ENCODE measurements at places on chromosomes 7 and 10.

DNA sequence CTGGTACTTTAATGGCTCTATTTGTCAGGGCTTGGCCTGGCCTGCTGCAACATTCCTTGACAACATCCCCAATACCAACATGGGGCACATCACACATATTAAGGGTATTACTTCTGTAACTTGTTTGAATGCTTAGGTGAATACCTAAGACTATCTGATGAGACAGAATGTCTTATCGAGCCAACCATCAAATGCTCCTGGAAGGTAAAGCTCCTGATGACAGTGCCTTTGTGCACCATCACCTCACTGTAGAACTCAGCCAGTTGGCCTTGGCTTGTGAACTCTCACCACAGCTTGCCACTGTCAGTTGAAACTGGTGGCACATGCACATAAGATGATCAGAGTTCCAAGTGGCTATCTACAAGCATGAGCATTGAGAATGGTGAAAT is 3.7 kb upstream of the MYO1G start:
- peaks cover 71% of the 10 kb centered on the region for H3K4me1 ChIP-seq
- DNase-seq = no peak
- peak overlapping the region; percentile 100 for H3K4me3 ChIP-seq
- H3K36me3 ChIP-seq = peaks cover 64% of the 10 kb centered on the region

GRCh38 chr10:73131301-73131700 is 21.0 kb downstream of the NUDT13 start:
- H3K4me1 ChIP-seq = no peaks in the 10 kb centered on the region
- H3K36me3 ChIP-seq = peaks cover 37% of the 10 kb centered on the region
- no peak overlapping the region for H3K4me3 ChIP-seq
- no peak overlapping the region for H3K27ac ChIP-seq
- no peaks in the 10 kb centered on the region for H3K27me3 ChIP-seq

DNA sequence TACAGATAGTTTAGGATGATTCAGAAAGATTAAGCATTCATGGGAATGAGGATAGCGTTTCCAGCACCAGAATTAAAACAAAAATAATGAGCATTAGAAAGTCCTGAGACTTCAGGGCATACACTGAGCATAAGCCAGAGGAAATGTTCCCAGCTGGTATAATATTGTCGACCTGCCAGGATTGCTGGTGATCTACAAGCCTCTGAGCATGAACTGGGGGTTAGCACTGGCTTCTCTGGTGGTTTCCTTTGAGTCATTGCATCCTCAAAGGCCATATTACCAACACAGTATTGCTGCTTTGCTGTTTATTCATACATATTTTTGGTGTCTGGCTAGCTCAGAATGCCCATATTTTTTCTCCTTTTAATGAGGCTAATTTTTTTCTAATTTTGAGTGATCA is 10.7 kb upstream of the ATRNL1 start:
- DNase-seq = no peak
- no peaks in the 10 kb centered on the region for H3K4me1 ChIP-seq
- peaks cover 15% of the 10 kb centered on the region for H3K27me3 ChIP-seq
- H3K4me3 ChIP-seq = no peak overlapping the region

- peak overlapping the region; percentile 20 for H3K27ac ChIP-seq
- H3K4me3 ChIP-seq = no peak overlapping the region
- H3K36me3 ChIP-seq = no peaks in the 10 kb centered on the region
- H3K4me1 ChIP-seq = peaks cover 12% of the 10 kb centered on the region
- H3K27me3 ChIP-seq = peaks cover 44% of the 10 kb centered on the region
- no peak for DNase-seq
Measured at GRCh38 chr10:48638739-48639527, 34.1 kb upstream of the ARHGAP22 start.

DNA sequence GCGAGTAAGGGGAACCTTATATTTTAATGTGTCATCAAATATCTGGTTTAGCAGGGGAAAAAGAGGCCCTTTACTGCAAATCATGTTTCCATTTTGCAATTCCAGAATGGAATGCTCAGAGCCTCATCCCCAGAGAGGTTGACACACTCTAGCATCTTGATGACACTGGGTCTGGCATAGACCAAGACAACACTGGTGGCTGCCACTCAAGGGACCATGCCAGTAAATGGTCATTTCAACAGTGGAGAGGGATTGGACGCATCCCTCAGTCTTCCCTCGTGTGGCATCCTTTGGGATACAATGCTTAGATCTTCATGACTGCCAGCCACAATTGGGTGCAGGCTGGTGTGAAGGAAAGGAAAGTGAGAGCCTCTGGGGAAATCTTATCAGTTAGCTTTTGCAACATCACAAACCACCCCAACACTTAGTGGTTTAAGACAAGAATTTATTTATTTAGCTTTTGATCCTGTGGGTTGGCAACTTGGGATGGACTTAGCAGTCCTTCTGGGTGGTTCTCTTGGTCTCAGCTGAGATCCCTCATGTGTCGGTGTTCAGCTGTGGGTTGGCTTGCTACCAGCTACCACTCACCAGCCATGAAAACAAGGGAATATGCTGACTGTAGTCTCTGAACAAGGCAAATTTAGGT is 21.6 kb downstream of the TACC2 start:
- no peak overlapping the region for H3K27ac ChIP-seq
- peaks cover 17% of the 10 kb centered on the region for H3K27me3 ChIP-seq
- H3K4me3 ChIP-seq = no peak overlapping the region
- no peaks in the 10 kb centered on the region for H3K36me3 ChIP-seq
- no peaks in the 10 kb centered on the region for H3K4me1 ChIP-seq

DNA sequence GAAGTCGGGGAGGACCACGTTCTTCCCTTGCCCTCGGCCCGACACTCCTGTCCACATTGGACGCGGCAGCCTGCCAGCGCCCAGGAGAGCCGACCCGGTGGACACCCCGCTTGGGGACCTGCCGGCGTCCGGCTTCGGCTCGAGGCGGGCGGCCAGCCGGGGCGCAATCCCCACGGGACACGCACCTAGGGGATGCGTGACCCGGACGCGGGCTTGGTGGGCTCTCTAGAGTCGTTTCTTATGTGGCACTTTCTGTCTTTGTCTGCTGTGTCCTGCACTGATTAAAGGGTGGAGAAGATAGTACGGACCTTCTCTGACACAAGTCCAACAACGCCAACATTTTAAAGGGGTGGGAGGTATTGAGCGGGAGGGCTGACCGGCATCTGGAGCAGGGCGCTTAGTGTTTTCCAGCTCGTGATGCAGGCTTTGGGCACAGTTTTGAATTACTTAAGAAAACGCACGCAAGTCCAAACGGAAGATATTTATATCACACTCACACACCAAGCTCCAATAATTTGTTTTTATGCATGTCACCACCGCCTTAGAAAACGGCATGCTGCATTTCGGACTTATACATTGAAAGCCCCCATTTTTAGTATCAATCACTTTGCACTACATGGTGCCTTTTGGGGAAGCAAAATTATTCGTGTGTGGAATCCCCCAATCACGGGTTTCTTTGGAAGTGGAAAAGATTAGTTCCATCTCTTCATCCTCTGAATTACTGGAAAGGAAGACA is 3.9 kb upstream of the SPAG6 start:
- H3K27ac ChIP-seq = no peak overlapping the region
- peaks cover 78% of the 10 kb centered on the region for H3K27me3 ChIP-seq
- H3K4me1 ChIP-seq = peaks cover 49% of the 10 kb centered on the region
- peaks cover 14% of the 10 kb centered on the region for H3K36me3 ChIP-seq

DNA sequence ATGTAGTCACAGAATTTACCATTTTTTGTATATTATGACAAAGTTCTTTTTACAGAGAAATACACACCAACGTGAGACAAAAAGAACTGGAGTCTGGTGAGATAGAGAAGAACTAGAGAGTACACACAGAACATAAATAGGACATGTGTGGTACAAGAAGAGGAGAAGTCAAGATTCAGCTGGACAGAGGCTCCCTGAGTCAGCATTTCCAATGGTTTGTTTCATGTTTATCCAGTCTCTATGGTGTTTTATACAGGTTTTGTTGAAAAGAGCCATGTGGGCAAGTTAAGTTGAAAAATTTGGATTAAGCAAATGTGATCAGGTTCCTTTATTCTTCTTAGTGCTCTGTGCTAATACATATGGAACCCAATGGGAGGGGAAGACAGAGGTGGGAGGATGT is 105.5 kb upstream of the AKR1E2 start:
- H3K36me3 ChIP-seq = no peaks in the 10 kb centered on the region
- H3K4me3 ChIP-seq = no peak overlapping the region

GRCh38 chr7:147607157-147607800 is 983.3 kb upstream of the C7orf33 start:
- no peaks in the 10 kb centered on the region for H3K27me3 ChIP-seq
- H3K27ac ChIP-seq = no peak overlapping the region
- H3K4me1 ChIP-seq = no peaks in the 10 kb centered on the region
- no peak for DNase-seq

DNA sequence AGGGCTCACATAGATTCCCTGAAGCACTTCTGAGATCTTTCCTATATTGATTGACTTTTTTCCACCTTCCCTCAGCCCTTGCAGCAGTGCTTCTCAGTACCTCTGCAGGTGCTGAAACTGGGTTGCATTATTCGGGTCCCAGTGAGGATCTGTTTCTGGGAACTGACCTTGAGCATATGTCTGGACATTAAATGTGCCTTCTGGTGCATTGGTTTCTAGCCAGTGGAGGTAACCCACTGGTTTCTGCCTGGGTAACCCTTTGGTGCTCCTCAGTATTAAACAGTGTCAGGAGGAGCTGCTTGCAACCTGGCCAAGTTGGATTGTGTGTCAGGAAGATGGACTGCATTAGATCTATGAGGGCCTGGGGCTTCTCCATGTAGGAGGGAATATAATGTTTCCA is 213.3 kb upstream of the KCND2 start:
- no peaks in the 10 kb centered on the region for H3K36me3 ChIP-seq
- H3K27me3 ChIP-seq = no peaks in the 10 kb centered on the region
- H3K4me3 ChIP-seq = no peak overlapping the region
- no peak for DNase-seq

- no peak for DNase-seq
- H3K4me3 ChIP-seq = no peak overlapping the region
- H3K36me3 ChIP-seq = no peaks in the 10 kb centered on the region
Measured at GRCh38 chr7:12178317-12178716, 32.8 kb upstream of the TMEM106B start.

GRCh38 chr10:132879408-132880127 is 62.8 kb downstream of the CFAP46 start:
- no peaks in the 10 kb centered on the region for H3K36me3 ChIP-seq
- no peak for DNase-seq
- no peak overlapping the region for H3K27ac ChIP-seq
- no peak overlapping the region for H3K4me3 ChIP-seq
- H3K4me1 ChIP-seq = no peaks in the 10 kb centered on the region

DNA sequence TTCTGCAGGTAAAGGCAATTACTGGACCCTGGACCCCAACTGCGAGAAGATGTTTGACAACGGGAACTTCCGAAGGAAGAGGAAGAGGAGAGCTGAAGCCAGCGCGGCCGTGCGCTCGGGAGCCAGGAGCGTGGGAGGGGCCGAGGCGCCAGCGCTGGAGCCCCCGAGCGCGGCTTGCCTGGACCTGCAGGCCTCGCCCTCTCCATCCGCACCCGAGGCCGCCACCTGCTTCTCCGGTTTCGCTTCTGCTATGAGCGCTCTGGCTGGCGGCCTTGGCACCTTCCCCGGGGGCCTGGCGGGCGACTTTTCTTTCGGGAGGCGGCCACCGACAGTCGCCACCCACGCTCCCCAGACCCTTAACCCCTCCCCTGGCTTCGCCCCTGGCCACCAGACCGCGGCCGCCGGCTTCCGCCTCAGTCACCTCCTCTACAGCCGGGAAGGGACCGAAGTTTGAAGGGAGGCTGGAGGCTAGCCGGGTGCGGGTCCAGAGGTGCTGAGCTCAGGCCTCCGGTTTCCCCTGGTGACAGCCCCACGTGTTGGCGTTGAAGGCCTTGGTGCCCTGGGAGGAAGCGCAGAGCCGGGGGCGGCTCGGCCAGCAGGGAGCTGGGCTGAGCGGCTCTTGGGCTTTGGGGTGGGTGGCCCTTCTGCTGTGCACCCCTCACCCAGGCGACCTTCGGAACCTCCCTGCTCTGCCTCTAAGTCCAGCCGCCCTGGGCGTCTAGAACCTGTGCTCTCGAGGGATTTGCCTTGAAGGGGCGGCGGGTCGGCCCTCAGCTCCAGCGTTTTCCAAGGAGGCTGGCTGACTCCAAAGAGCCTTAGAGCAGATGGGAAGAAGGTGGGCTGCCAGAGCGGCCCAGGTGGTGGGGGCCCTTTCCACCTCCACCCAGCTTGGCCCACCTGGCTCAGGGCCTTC is 1.8 kb downstream of the FOXI2 start:
- no peaks in the 10 kb centered on the region for H3K4me1 ChIP-seq
- no peak overlapping the region for H3K27ac ChIP-seq
- H3K36me3 ChIP-seq = no peaks in the 10 kb centered on the region

DNA sequence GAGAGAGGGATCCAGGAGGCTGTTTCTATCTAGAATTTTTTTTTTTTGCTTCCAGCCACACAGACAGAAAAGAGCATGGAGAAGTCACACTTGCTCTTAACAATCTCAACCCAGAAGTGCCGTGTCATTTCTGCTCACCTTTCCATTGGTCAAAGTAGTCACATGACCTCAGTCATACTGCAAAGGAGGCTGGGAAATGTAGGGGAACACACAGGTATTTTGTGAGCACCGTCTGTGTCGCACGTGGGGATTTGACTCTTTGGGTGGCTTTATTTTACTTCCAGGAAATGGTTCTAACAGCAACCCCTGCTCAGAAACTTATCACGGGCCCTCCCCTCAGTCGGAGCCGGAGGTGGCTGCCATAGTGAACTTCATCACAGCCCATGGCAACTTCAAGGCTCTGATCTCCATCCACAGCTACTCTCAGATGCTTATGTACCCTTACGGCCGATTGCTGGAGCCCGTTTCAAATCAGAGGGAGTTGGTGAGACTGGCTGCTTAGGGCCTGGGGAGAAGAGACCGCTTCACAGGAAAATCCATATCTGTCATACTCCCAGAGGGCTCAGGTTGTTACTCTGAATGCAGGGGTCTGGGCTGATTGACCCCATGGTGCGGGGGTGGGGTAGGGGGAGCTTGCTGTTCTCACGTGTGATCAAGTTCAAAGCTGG is 13.1 kb upstream of the CPA1 start:
- no peak overlapping the region for H3K4me3 ChIP-seq
- DNase-seq = no peak
- H3K27ac ChIP-seq = peak overlapping the region; percentile 23

DNA sequence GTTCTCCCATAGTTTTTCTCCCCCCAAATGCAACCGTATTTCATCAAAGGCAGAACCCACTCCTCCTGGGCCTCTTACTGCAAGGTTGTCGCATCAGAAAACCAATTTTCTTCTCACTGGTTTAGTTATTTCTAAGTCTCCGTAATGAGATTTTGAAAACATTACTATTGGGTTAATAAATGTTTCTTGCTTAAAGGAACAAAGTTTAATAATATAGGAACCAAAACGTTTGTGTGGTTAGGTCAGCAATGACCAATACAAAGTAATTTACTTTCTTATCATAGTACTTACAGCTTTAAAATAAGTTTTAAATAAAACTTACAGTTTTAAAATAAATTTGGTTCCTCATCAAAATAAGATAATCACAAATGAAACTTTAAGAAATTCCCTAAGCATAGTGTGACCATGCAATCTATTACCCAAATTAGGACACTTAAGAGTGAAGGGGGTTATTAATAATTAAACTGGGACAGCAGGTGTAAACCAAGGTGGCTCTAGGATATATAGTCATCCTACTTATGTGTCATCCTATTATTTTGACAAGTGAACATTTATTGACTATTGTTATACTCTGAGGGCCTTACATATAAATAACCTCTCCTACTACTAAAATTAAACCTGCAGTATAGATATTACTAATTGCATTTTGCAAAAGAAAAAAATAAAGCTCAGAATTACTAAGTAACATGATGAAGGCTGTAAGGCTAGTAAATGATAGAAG is 415.4 kb upstream of the LRRN3 start:
- H3K4me1 ChIP-seq = no peaks in the 10 kb centered on the region
- DNase-seq = no peak
- peaks cover 12% of the 10 kb centered on the region for H3K36me3 ChIP-seq
- H3K27ac ChIP-seq = no peak overlapping the region

GRCh38 chr10:35336084-35336831 is at the start of gene CCNY:
CCNY (plus strand) TSS chr10:35336509; CDS start chr10:35337054, 545 bp downstream.
- peaks cover 9% of the 10 kb centered on the region for H3K36me3 ChIP-seq
- H3K27me3 ChIP-seq = no peaks in the 10 kb centered on the region
- peak; percentile 82 for DNase-seq
- peak within 1 kb of the TSS; percentile 92 for H3K4me3 ChIP-seq
- H3K4me1 ChIP-seq = peaks cover 74% of the 10 kb centered on the region
- H3K27ac ChIP-seq = peak within 1 kb of the TSS; percentile 89
